Fibroblast of villous mesenchyme (primary cell): ENCODE measurements at places on chromosomes 11 and 22. TPM values are rescaled to one million over a fixed set of nuclear protein-coding genes. Genes with fewer than 3 reads are reported as not detected.

GGTLC2 gene
- not detected in 2 replicates for total RNA-seq

DNA sequence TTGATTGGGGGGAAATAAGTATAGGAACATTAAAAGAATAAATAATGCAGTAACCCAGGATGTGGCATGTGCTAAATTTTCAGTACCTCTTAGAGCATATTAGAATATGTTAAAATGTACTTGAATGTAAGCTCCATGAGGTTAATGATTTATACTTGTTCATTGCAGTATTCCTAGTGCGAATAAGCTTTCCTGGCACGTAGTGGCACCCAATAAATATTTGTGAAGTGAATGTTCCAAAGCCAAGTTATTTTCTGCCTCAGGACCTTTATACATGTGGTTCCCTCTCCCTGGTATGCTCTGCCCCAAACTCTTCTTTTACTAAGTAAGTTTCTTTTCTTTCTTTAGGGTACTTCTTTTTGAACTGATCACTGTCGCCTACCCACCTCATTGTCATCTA is 118.8 kb downstream of the DBX1 start:
- DNase-seq = no peak

DNA sequence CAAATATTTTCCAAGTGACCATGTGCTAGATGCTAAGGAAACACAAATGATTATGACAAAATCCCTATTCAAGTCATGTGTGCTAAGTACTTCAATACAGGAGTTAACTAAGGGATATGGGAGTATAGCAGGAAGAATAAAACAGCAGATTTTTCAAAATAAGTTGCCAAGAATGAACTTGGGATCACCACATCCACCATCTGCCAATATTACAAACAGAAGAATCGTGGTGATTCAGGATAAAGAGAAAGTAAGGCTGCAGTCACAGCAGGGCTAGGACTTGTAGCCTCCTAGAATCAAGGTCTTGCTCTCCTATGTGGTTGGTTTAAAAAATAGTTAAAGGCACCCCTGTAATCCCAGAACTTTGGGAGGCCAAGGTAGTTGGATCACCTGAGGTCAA is 34.3 kb downstream of the MRTFA start:
- no peak for DNase-seq

GRCh38 chr22:44210722-44211121 is 30.0 kb downstream of the PARVG start:
- DNase-seq = no peak

- peak; percentile 91 for DNase-seq
Observed at GRCh38 chr11:68412593-68413475, 47.7 kb upstream of the PPP6R3 start.

OR51B4 gene
- 0.43 TPM in 1 of 2 replicates, not detected in the other for total RNA-seq

ANO3 gene
- total RNA-seq = under 0.01 and 0.32 TPM in 2 replicates

SC5D gene
- 49.0 and 66.9 TPM in 2 replicates for total RNA-seq

DNA sequence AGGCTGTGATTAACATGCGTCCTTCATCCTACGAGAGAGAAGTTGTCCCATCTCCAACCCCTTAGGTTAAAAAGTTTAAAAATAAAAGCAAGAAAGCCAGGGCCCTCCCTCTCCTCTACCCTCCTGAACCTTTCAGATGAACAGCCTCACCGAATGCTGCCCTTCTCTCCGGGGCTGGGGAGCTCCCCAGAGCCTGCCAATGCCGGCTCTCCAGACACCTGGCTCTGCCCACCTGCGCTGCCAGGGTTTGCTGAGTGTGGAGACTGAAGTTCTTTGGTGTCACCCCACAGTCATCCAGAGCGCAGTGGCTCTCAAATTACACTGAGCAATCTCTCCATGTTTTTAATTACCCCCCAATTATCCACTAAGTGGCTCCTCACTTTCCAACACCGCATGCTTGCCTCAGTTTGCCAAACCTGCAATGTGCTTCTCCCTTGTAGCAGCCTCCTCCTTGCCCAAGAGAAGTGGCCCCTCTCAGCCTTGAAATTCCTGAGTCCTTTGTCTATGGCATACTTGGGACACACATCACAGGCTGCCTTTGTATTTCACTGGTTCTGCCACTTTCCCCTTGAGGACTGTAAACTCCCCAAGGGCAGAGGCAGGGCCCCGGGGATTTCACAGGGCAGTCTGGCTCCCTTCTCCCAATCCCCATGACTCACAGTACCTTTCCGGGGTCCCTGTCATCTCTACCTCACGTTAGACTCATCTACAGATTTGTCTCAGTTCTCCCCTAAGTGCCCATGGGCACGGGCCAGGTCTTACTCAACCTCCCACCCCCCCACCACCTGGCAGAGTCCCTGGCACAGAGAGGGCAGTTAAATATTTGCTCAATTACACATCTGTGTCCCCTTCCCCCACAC is 2.0 kb downstream of the MYH9 start:
- no peak for DNase-seq
